Fibroblast of upper back skin (primary cell): ENCODE measurements at places on chromosomes 11 and 22.

- no peak for DNase-seq
These were observed 111.1 kb downstream of the TP53I11 start for GRCh38 chr11:44839458-44840084.

- peak; percentile 89 for DNase-seq
These were observed at the start of gene YDJC for GRCh38 chr22:21629255-21630149. Gene YDJC (minus strand): TSS chr22:21630022. CDS start chr22:21630014, 8 bp downstream.

- no peak for DNase-seq
These were observed 3.7 kb upstream of the CLDN5 start for GRCh38 chr22:19527861-19528417.

DNA sequence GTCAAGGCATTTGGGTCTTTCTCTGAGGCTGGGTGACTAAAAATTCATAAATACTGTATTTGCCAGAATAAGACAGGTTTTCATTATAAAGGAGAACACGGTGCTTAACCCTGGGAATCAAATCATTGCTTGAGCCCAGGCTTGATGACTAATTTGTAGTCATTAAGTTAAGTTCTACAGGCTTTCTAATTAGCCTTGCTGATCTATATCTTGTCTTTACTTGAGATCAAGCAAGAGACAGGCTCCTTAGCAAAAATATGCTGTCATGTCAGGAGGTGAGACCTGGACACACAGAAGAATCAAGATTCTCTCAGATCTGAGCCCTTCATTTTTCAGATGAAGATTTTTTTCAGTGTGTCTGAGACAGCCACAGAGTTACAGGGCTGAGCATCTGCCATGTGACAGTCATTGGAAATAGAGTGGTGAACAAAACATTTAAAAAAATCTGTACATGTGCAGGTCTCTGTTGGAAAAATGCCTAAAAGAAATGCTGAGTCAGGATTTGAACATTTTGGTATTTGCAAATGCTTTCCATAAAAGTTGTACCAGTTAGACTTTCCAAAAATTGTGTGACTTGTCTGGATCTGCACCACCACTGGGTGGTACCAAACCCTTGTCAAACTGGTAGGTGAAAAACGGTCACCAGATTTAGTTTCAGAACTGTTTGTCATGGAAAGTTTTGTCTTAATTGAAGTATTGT is 14.6 kb downstream of the ACAT1 start:
- peak; percentile 45 for DNase-seq

GRCh38 chr11:125167292-125167953 is 2.9 kb downstream of the PKNOX2 start:
- DNase-seq = no peak

DNA sequence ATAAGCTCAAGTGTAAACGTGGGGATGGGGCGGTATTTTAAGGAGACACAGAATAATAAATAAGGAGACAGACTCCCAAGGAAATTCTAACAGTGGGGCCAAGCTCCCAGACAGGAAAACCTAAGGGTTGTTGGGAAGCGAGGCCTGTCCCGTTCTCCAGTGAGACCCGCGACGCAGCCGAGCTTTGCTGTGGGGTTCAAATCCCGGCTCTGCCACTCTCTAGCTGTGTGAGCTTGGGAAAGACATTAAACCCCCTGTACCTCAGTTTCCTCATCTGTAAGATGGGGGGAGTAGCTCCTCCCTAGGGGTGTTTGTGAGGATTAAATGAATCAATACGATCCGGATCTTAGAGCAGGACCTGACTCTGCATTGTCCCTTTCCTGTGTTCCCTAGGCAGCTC is 106.8 kb downstream of the TRIM29 start:
- no peak for DNase-seq

GRCh38 chr11:24046731-24047130 is 450.1 kb upstream of the LUZP2 start:
- DNase-seq = no peak

DNA sequence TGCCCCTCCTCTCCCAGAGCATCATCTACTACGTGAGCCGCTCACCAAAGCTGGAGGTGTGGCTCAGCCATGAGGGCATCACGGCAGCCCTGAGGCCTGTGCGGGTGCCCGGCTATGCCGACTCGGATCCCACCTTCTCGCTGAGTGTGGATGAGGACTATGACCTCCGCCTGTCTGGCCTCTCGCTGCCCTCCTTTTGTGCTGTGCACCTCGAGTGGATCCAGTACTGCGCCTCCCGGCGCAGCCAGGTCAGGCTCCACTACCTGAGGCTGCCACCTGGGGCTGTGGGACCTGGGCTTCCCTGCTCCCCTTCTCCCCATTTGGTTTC is 3.8 kb upstream of the SIPA1 start:
- DNase-seq = no peak

GRCh38 chr11:134575504-134576230 is 163.6 kb upstream of the B3GAT1 start:
- no peak for DNase-seq

DNA sequence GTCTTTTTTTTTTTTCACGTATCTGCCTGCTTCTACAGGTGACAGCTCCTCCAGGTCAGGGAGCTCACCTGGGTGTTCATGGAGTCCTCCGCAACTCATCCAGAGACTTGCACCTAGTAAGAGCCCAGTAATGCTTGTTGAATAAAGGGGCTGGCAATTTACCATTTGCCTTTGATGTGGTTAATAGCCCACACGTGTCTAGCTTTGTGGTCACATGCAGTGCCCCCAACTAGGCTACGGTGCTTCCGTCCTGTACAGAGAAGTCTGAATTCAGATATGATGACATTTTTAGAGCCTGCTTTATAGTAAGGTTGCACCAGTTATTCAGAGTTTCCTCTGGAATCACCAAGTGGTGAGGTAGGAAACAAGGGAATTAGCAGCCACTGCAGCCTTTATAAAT is 199.4 kb upstream of the MTMR2 start:
- DNase-seq = no peak

- DNase-seq = no peak
These were observed at the start of gene MPPED2 for GRCh38 chr11:30586251-30587144. Gene MPPED2 (minus strand): TSS chr11:30586353. CDS start chr11:30580373, 5,980 bp downstream.

- DNase-seq = peak; percentile 51
These were observed 406.6 kb downstream of the LARGE1 start for GRCh38 chr22:33513388-33514338.

GRCh38 chr11:100827934-100828661 is 141.0 kb downstream of the ARHGAP42 start:
- peak; percentile 69 for DNase-seq

DNA sequence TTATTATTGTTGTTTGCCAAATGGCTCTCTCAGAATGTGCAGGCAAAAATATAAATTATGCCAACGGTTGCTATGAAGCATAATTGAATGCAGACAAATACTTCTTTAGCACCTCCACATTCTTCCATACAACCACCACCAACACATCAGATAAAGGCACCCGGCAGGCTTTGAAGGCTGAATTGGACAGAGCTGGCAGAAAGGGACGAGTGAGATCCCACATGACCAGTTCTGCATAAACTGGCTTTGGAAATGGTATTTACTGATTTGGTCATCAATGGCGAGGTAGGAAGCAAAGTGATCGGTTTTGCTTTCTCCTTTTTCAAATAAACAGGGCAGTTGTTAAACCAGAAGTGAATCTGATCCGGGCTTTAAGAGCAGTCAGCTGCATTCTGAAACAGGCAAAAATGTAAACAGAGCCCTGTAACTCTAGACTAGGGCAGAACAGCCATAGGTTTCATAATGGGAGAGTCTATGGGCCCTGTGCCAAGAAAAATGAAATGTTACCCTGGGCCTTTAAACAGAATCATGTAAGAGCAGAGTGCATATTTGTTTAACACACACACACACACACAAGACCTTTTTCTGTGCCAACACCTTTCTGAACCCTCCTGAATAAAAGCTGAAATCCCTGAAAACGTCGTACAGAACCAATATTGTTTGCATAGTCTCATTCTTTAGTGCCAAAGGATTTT is 97.7 kb downstream of the MPPED2 start:
- DNase-seq = peak; percentile 57

GRCh38 chr11:82959987-82960778 is 58.6 kb downstream of the DDIAS start:
- no peak for DNase-seq

- DNase-seq = no peak
These were observed 11.2 kb downstream of the NLRP14 start for GRCh38 chr11:7031471-7031871.

GRCh38 chr22:27840436-27840835 is 38.9 kb upstream of the MN1 start:
- DNase-seq = no peak

- no peak for DNase-seq
These were observed 141.4 kb upstream of the E2F8 start for GRCh38 chr11:19382131-19382611.

DNA sequence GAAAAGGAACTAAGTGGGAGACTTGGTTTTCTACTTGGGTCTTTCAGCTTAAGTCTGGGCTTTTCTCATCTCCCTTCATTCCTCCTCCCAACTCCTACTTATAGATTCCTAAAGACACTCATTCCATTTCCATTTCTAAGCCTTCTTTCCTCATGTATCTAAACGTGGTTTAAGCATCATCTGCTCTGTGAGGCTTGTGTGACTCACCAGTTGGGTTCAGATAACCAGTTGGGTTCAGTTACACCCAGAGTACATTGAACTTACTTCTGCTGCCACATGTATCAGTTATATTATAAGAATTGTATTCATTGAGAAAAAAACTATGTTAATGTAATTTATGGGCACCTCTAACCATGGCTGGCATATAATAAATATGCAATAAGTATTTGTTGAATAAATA is 831.2 kb upstream of the CCDC90B start:
- peak; percentile 18 for DNase-seq

- DNase-seq = no peak
These were observed 1186.2 kb downstream of the LRRC4C start for GRCh38 chr11:40273192-40273732.

GRCh38 chr11:132402071-132402684 is 1031.8 kb downstream of the NTM start:
- peak; percentile 64 for DNase-seq

- DNase-seq = no peak
These were observed 18.1 kb downstream of the TSPAN32 start for GRCh38 chr11:2319791-2320472.

DNA sequence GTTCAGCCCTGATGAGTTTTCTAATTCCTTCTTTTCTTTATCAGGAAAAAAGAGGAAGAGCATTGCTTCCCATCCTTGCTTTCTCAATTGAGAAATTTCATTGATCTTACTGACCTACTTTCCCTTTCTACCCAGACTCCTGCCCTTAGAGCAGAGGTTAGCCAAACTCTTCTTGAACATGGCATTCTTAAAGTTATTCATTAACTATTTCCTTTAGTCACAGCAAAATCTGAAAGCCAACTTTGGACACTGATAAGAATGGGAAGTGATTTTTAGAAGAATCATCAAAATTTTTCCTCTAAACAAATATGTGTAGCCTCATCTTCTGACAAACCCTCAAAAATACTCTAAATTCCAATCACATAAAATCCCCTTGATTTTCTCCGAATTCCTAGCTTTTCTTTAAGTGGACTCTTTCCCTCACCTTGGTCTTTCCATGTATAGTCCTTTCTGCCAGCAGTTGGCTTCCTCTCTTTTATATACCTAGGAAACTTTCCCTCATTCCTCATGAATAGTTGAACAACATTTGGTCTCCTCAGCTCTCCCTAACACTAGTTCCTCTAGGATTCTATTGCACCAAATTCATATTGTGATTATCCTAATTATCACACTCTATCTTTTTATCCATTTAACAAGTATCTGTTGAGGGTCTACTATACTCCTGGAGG is 566.7 kb upstream of the CCDC90B start:
- DNase-seq = no peak

- no peak for DNase-seq
These were observed 193.9 kb upstream of the RAG2 start for GRCh38 chr11:36791957-36792356.

DNA sequence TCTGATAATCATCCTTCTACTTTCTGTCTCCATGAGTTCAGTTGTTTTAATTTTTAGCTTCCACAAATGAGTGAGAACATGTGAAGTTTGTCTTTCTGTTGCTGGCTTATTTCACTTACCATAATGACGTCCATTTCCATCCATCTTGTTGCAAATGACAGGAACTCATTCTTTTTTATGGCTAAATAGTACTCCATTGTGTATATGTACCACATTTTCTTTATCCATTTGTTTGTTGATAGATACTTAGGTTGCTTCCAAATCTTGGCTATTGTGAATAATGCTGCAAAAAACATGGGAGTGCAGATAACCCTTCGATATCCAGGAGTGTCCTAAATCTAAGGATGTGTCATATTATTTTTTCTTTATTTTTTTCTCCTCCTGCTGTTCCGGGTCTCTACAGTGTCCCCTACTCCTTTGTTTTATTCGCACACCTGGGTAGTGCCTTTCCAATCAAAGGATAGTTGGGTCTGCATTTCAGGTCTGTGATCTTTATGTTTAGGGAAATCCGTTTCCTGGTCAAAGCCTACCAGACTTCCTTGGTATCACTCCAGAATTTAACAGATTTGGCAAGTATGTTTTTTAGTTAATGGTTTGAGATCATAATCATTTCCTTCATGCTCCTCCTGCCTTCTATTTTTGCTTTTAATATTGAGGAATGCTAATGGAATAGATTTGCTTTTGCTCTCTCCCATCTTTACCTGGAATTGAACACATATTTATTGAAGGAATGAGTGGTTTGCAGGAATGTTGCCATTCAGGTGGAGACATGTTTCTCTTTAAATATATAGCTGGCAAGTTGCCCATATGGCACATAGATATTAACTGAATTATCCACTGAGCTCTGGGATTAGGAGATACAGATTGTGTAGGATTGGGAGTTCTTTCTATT is 53.7 kb downstream of the ARHGEF12 start:
- no peak for DNase-seq

GRCh38 chr11:1782831-1783724 is 19.4 kb upstream of the CTSD start:
- DNase-seq = peak; percentile 36

DNA sequence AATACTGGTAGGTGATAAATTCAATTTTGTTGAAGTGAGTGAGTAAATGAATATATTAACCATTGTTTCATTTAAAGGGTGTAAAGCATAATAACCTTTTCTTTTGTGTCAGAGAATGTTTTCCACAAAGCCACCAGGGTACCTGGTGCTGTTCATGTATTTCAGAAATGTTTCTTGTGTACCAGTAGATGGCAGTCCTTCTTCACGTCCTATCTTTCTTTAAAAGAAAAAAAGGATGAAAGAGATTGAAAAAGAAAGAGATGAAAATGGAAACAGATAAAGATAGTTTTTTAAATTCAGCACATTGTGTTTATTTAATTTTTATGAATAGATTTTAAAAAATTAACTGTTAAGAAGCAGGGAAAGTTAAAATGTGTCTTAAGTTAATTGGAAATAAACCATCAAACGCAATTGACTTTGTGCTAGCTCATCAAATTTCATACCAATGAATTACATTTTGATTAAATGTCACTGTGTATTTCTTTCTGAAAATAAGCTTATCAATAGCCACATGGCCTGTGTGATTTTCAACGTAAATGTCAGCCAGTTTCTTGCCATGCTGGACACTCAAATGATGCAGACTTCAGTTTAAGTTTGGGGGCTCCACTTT is 65.5 kb upstream of the CHORDC1 start:
- DNase-seq = peak; percentile 22
